ENCODE measurements at places on chromosomes 11 and 22.

- DNase-seq = no peak
Measured at GRCh38 chr11:62539238-62539925, 7.2 kb downstream of the AHNAK start.

GRCh38 chr11:17864478-17864941, 129.9 kb downstream of the KCNC1 start:
- DNase-seq = no peak

GRCh38 chr11:70509476-70509875, 111.1 kb downstream of the CTTN start:
- no peak for DNase-seq

DNA sequence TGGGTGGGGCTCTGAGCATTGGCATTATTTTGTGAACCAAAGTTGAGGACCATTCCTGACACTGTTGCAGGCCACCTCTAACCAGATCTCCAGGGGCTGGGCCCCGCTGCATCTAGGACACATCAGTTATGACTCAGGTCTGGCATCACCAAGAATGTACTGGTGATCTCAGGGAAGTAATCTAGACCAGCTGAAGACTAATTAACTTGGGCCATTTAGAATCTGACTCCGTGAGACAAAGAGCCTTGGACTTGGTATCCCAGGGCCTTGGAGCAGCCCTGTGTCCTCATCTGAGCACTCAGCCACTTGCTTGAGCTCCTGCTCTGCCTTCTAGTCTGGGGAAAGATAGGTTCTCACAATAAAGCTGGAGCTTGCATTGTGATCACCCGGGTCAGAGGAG, 200.6 kb downstream of the KIRREL3 start:
- DNase-seq = no peak

- DNase-seq = no peak
Measured at GRCh38 chr11:115188898-115189278, 315.3 kb downstream of the CADM1 start.
